Kidney tubule cell (primary cell): ENCODE measurements at places on chromosomes 6 and 20.

DNA sequence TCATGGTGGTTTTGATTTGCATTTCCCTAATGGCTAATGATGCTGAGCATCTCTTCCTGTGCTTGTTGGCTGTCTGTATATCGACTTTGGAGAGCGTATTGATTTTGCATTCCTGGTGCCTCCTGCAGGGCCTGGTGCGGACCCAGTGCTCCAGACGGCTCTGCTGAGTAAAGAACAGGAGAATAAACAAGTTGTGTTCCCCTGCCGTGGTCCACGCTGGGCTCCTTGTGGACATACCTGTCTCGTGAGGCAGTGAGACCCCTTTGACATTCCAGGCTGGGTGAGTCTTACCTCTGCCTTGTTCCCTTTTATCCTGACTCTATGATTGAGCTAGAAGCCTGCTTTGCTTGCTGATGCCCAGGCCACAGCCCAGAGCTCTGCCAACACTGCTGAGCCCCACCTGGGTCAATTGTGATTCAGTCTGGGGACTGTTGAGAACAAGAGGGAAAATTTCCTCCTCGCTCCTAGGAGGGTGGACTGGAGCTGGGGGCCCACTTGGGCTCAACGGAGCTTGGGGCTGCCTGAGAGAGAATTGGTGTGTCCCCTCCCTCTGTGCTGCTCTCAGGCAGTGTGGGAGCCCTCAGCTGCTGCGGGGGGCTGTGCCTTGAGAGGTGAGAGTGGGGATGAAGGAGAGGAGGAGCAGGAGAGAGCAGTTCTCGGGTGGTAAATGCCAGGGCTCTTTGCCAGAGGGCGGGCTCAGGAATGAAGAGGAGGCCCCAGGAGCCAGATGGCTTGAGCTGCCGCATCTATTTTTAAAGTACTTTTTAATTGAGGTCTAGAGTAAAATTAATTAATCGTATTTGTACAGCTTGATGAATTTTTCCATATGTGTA lies 43.7 kb upstream of the PMEPA1 start:
- no peak for DNase-seq

DNA sequence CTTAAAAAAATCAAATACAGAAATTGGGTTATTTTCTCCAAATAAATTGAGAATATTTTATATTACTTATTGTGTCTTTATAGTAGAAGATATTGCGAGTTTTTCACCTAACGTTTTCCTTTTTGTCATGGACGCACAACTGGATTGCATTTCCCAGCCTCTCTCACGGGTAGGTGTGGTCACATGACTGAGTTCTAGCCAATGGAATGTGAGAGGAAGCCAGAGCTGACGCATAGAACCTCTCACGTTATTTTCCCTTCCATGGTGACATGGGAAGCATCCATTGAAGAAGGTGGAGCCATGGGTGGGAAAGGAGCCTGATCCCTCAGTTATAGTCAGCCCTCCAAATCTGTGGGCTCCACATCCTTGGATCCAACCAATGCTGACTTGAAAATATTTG lies 155.9 kb upstream of the UST start:
- DNase-seq: no peak

GRCh38 chr6:130152908-130153510 lies 69.7 kb downstream of the SAMD3 start:
- no peak for DNase-seq

DNA sequence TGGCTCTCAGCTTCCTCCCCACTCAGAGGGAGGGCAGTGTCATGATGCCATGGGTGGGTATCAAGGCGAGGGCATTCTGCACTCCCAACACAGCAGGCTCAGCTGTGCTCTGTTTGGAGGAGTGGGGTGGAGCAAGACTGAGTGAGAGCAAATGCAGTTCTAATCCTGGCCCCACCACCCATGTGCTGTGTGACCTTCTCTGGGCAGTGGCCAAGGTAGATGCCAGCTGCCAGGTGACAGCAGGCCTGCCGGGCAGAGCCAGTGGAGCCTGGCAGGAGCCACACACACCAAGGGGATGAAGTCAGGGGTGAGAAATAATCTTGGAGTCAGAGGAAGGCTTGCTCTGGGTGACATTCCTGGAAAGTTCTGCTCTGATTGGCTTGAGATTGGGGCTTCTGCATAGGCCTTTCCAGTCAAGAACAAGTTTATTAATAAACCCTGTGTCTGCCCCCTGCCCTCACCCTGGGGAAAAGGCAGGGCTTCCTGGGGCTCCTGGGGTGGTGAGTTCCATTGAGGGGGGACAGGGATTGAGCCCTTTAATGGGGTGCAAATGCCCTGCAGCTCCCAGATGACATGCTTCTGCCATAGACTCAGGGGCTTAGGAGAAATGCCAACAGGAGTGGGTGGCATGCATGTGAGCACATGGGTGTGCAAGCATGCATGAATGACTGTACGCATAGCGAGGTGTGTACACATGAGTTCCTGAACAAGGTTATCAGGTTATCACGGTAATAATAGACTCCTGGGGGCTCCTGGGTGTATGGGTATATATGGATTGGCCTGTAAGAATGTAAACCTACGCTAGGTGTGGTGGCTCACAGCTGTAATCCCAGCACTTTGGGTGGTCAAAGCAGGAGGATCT lies 134.2 kb downstream of the MRPL14 start:
- DNase-seq: peak; percentile 75

GRCh38 chr6:4599924-4600323 lies 176.3 kb upstream of the CDYL start:
- peak; percentile 89 for DNase-seq

DNA sequence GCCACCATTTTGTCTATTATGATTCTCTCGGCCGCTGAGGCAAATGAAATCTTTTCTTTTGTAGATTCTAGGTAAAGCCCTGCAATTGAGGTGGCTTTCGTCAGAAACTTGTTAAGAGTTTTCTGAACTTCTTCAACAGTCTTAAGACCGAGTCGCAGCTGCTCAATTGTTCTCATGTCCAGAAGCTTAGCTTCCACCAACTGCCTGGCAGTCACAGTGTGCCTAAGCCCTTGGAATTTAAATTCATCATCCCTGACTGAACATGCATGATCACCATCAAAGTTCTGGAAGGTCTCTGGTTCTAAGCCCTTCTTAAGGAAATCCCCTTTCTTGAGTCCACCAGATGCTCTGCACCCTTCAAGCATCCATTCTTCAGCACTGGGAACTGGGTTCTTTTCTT lies 25.7 kb downstream of the DST start:
- no peak for DNase-seq

- no peak for DNase-seq
Observed at GRCh38 chr6:102742028-102742427, 1348.5 kb downstream of the GRIK2 start.
